Activated naive CD4-positive, alpha-beta T cell treated with anti-CD3 and anti-CD28 coated beads, Interleukin-2, amount 50 U/mL, for 72 hours (primary cell): ENCODE measurements at places on chromosomes 3 and 15. TPM values are rescaled to one million over a fixed set of nuclear protein-coding genes. Genes with fewer than 3 reads are reported as not detected.

Gene GP5
- 0.58 TPM for total RNA-seq

Gene TUSC7
- not detected for total RNA-seq

DNA sequence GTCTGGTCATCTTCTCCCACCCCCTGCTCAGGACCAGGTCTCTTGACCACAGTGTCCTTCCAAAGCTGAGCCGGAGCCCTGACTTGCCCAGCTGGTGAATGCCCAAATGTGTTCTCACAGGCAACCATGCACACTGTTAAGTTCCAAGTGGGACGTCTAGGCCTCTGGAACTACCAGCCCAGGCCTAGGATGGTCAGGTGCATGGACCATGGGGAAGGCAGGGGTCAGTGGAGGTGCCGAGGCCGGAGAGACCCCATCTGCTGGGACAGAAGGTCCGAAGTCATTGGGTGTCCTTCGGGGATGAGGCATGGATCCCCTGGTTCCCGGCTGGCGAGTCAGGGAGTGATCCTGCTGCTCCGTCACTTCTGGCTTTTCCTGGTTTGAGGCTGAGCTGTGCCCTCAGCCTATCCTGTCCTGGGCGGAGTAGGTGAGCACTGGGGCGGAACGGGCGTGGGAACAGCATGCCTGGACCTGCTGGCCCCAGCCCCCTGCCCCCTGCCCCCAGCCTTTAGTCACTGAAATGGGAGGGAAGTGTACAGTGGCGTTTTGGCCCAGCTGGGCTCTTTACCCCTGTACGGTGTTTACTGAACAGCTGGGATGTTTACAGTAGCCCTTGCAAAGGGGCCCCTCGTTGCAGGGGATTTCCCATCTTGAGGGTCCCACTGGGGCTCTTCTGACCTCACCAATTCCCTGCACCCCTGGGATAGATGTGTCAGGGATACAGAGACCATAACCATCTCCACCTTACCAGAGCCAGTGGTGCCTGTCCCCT, 12.1 kb downstream of the SEMA3F start:
- no peak for DNase-seq

DNA sequence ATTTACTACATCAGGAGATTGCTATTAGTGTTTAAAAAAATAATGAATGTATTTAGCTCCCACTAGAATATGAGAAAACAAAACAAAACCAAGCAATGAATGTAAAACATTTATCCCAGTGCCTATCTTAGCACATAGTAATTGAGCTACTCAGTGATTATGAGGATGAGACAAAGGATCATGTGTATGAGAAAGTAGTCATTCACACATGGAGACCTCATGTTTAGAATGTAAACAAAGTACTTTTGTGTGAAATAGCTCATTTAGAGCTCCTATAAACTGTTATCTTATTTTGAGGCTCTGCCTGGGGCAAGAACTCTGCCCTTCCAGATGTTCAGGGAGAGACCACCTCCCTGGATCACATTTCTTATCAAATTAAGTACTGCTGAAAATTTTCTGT, 236.8 kb downstream of the LRRN1 start:
- no peak for DNase-seq

Gene ANKRD63
- not detected for total RNA-seq

- DNase-seq: no peak
Observed at GRCh38 chr15:78929536-78930264, 15.1 kb downstream of the CTSH start.

Gene RASL12
- not detected for total RNA-seq

GRCh38 chr15:50993598-50993997, 85.1 kb downstream of the AP4E1 start:
- no peak for DNase-seq

Gene ITIH3
- not detected for total RNA-seq
